ENCODE measurements at places on chromosomes 6 and 20.

DNA sequence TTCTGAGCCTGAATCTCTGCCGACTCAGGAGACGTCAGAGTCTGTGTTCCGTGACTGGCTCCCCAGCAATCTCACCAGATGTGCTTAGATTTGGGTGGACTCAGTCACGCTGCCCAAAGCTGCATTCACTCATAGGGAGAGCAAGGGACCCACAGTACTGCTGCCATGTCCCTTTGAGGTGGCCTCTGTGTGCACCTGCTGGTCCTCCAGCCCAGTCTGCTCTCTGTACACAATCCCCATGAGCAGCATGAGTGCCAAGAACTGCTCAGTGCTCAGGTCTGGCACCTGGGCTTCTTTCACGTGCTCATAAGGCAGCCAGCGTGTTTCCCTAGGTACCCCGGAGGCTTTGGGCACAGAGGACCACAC, 44.2 kb upstream of the TIAM2 start:
- DNase-seq: no peak

GRCh38 chr6:31851485-31851832, 11.2 kb downstream of the NEU1 start:
- DNase-seq: no peak

DNA sequence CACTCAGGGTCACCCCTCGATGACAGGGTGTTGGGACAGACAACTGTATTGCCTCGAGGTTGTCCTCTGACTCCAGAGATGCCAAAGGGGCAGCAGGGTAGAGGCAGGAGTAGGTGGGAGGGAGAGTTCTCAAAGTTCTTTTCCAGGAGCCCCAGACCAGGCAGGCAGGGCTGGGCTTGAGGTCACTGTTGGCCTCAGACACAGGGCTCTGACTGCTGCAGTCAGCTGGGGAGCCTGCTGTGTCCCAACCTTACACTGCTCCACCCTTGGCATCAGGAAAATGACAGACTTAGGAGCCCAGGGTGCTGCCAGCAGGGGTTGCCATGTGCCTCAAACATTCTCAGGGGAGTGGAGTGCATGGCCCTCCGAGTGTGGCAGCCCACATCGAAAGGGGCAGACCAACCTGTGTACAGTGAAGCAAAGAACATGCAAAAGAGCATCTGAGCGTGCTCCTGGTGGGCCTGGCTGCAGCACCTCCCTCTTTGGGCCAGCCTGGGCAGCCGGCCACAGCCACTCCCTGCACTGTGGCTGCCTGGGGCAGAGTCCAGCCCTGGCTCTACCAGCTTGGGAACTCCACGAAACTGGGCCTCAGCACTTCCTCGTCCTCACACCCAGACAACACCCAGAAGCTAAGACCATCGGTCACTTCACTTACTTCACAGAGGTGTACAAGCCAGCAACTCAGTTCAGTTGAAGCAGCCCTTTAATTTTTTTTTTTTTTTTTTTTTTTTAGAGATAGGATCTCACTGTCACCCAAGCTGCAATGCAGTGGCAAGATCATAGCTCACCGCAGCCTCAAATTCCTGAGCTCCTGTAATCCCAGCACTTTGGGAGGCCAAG, 24.0 kb downstream of the C6orf132 start:
- no peak for DNase-seq

DNA sequence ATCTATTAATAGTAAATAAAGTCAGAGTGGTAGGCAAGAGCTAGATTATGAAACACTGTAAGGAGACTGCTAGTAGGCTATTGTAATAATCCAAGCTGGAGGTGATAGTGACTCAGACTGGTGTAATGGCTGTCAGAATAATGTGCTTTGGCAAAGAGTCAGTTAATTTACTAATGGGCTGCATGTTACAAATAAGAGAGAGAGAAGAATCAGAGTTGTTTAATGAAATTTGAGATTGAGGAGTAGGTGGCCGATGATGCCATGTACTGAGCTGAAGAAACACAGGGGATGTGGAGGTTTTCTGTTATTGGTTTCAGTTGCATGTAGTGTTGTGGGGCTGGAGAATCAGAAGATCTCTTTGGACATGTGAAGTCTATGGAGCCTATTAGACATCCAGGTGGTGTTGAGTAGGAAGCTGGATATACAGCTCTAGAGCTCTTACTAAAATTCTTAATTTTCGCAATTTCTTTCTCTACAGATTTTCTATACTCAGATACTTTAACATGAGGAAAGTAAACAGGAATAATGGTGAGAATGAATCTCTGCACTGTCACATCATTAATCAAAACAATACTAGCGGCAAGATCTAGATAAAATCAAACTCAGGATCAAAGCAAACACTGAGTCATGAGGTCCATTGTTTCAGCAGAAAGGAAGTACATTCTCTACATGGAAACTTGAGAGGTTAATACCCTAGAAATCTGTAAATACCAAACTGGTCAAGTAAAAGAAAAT, 167.7 kb downstream of the SIM1 start:
- DNase-seq: no peak

GRCh38 chr6:33469661-33470060, 15.3 kb downstream of the ZBTB9 start:
- no peak for DNase-seq

DNA sequence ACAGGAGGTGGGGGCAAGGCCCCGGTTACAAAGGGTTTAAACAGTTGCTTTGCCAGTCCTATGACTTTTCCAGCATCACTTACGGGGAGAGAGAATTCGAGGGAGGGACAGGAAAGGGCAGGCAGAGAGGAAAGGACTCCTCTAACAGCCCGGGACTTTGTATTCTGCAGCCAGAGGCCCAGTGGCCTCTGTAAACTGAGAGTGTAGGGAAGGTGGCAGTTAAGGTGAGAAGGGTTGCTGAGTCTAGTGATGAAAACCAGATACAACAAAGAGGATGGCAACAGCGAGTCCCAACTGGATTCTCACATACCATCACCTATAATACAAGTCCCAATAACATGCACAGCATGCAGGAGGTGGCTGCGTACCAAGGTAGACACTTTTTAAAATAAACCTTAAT, 13.5 kb downstream of the PLAGL2 start:
- DNase-seq: no peak

DNA sequence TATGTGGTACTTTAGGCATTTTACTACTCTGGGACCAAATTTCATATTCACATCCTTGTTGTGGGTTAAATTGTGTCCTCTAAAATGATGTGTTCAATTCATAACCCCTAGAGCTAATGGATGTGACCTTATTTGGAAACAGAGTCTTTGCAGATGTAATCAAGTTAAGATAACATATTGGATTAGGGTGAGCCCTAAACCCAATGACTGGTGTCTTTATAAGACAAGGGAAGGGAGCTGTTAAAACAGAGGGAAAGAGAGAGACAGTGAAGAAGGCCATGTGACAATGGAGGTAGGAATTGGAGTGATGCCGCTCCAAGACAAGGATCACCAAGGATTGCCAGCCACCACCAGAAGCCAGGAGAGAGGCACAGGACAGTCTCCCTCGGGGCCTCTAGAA, 220.0 kb downstream of the ADGRG6 start:
- no peak for DNase-seq

DNA sequence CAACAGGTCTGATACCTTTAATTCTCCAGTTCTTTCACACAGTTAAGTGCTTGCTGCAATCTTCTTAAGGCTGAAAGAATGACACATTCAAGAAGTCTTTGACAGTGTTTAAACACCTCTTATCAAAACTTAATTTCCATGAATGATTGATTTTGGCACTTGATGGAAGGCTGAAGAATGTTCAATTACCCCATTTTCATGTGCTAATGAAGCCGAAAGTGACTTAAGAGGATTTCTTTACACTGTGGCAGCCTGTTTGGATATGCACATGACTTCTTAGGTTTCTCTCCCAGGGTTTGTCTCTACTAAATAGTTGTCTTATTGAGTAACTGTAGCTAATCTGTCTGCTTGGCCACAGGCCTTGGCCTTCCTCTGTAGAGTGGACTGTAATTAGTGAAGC, 81.1 kb upstream of the PRDM1 start:
- no peak for DNase-seq

DNA sequence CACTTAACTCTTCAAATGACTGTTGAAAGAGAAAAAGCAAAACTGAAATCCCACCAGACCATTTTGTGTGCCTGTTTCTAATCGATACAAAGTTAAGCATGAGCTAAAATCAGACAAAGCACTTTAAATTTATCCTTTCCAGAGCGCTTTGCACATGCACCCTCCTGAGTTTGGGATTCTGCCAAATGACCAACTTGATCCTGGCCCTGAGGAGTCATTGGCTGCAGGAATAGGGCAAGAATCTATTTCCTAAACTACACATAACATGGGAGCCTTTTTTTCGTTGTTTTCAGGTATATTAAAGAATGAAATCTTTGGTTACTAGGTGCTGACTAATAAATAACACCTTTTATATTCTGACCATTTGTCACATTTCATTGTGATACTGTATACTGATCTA, 23.8 kb upstream of the MTHFD1L start:
- no peak for DNase-seq

GRCh38 chr20:47314647-47315338, 41.7 kb downstream of the ZMYND8 start:
- no peak for DNase-seq

GRCh38 chr6:119586250-119586882, 236.8 kb upstream of the MAN1A1 start:
- no peak for DNase-seq

DNA sequence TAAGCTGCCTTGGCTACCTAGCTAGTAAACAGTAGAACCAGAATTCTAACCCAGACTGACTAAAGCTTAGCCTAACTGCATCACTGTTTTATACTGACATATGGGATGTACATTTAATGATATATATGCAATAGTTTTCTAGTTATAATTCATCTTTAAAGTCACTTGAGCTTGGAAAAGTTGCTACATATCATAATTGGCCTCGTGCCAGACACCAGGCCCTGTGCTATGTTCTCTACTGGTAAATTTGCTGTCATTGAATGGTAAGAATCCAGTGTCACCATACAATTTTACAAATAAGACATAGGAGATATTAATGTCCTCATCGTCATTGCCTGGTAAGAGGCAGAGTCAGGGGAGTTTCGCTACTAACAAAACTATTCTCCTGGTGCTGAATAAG, 396.8 kb downstream of the CDKAL1 start:
- no peak for DNase-seq

- DNase-seq: no peak
Observed at GRCh38 chr6:133512410-133513016, 271.4 kb downstream of the EYA4 start.

- DNase-seq: no peak
Observed at GRCh38 chr6:93550551-93551276, 131.4 kb upstream of the EPHA7 start.

GRCh38 chr6:89352278-89353117, at the start of gene UBE2J1:
Gene UBE2J1 (minus strand): TSS chr6:89352722. CDS start chr6:89352569, 153 bp downstream.
- peak; percentile 60 for DNase-seq

GRCh38 chr6:44228433-44228832, 5.0 kb downstream of the SLC29A1 start:
- no peak for DNase-seq

DNA sequence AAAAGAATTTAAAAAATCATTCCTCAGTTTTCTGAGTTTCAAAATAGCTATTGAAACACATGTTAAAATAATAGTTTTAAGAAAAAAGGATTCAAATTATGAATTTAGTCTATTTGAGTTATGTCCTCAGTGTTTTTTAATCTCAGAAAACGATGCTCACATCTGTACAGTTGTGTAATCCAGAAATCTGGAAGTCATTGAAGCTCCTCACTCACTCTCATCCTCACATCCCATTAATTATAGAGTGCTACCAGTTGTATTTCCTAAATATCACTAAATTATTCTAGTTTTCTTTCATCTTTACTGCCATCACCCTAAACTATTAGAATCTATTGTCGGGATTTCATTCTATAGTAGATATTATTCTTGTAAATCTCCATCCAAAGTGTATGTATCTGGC, 234.7 kb upstream of the RIMS1 start:
- DNase-seq: no peak

DNA sequence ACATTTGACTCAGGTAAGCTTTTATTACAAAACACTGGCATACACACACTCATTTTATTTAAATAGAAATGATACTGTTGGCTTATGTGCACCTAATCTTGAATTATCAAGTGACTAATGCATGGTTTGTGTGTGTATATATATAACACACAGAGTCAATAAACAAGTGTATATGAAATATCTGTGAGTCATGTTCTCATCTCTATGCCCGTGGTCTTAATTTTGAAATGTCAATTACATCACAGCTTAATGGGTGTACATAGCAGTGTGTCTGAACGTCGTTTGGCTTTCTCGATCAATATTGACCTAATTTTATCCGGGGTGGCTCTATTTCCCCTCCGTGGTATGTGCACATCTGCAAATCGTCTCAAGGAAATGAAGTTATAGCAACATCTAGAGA, 104.0 kb upstream of the ZFP64 start:
- no peak for DNase-seq

DNA sequence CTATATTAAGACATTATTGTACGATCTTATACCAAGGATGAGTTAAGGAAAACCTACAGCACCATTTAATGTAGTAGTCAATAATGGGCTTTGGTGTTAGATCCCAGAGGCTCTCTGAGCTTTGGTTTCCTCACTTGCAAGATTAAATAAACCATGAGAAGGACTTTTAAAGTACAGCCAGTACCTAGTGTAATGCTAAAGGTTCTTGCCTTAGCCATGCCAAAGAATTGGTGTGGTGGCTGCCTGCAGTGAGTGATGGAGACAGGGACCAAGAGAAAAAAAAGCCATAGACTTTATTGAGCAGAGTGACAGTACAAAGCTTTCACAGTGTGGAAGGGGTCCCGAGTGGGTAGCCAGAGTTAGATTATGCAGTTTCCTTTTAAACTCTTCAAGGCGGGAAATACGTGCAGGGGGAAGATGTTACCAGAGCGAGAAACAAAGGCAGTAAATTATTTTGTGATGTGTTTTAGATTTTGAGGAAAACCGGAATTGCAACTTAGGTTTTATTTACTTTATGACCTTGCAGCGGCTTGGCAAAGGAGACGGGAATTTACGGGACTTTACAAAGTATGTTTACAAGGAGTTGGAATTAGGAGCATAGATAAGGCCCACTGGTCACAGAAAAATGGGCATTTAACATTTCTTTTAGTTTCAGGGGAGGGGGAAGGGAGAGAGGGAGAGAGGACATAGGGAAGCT, 100.4 kb downstream of the MYO6 start:
- no peak for DNase-seq
